ENCODE measurements at places on chromosomes 5 and 9. TPM values are rescaled to one million over a fixed set of nuclear protein-coding genes. Genes with fewer than 3 reads are reported as not detected.

Gene ALDH1A1
- polyA plus RNA-seq = 201 TPM

GRCh38 chr5:134019636-134020035 lies 14.9 kb upstream of the VDAC1 start:
- H3K4me1 ChIP-seq = peaks cover 5% of the 10 kb centered on the region
- no peaks in the 10 kb centered on the region for H3K27me3 ChIP-seq
- DNase-seq = peak; percentile 56
- H3K36me3 ChIP-seq = no peaks in the 10 kb centered on the region
- H3K27ac ChIP-seq = peak overlapping the region; percentile 88
- no peak overlapping the region for H3K4me3 ChIP-seq

GRCh38 chr9:120522032-120522431 lies 57.9 kb downstream of the CDK5RAP2 start:
- H3K27me3 ChIP-seq = no peaks in the 10 kb centered on the region
- H3K36me3 ChIP-seq = peaks cover 21% of the 10 kb centered on the region
- no peaks in the 10 kb centered on the region for H3K4me1 ChIP-seq
- no peak for DNase-seq

Gene TMEM252
- 0.10 TPM for polyA plus RNA-seq

DNA sequence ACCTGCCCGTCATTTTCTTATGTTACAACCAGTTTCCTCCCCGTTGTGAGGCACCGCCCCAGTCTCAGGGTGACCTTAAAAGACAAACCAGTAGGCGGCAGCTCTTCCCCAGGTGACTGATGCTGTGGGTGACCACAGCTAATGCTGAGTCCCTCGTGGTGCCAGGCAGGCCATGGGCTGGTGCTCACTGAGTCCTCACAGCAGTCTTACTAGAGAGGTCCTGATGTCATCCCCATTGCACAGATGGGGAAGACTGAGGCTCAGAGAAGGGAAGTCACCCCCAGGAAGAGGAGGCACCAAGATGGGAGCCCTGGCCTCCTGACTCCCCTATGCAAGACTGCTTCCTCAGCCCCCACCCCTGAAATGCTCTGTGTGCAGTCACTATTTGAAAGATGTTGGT lies 978 bp downstream of the CFAP157 start:
- DNase-seq = no peak

GRCh38 chr9:114048533-114049415 lies 29.3 kb downstream of the AMBP start:
- H3K36me3 ChIP-seq = peaks cover 45% of the 10 kb centered on the region
- no peak overlapping the region for H3K27ac ChIP-seq
- no peak overlapping the region for H3K4me3 ChIP-seq
- no peak for DNase-seq
- H3K27me3 ChIP-seq = no peaks in the 10 kb centered on the region

Gene RLN2
- polyA plus RNA-seq = not detected

- H3K36me3 ChIP-seq = no peaks in the 10 kb centered on the region
- no peaks in the 10 kb centered on the region for H3K4me1 ChIP-seq
- H3K4me3 ChIP-seq = no peak overlapping the region
Measured at GRCh38 chr5:38420246-38420645, 136.2 kb downstream of the LIFR start.

DNA sequence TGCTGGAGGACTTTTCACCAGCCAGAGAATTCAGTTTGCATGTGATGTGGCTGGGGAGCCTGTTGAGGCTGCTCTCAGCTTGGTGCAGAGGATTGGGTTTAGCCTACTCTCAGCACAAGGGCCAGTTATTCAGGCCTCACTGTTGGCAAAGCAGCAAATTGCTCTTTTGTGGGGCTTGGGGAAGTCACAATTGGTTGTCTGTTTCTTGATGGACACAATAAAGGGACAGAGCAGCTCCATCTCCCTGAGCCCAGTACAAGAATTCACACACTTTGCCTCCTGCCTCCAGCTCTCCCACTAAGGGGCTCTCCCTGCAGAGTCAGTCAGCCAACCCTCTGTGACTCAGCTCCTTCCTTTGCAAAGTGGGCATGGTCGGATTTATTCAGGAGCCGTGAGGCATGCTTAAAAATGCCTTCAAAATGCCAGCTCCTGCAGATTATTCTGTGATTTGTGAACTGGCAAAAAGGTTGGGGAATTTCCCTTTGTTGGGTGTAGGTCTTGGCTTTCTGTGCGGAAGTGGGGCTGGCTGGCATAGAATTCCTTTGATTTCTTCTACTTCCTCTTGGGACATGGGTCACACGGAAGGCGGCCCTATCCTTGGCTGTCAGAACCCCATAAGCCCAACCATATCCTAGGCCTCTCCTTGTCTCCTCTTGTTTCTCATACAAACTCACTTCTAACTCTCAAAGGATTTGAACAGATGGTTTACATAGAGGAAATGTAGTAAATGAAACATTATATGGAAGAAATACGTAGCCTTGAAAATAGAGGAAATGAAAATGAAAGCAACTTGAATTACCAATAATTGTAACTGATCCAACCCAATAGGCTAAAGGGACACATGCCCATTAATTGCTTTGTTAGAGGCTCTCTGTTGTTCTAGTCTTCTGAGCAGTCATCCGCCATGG lies 118.7 kb upstream of the CD180 start:
- no peak overlapping the region for H3K4me3 ChIP-seq
- peak overlapping the region; percentile 12 for H3K27ac ChIP-seq
- H3K4me1 ChIP-seq = no peaks in the 10 kb centered on the region

All from small intestine (tissue), 16 donors.